ENCODE measurements at places on chromosomes 3 and 15.

GRCh38 chr3:16589120-16589519, 16.1 kb downstream of the DAZL start:
- no peak for DNase-seq

- no peak for DNase-seq
Observed at GRCh38 chr15:48861813-48862431, 16.0 kb upstream of the EID1 start.

GRCh38 chr3:124685481-124685880, 44.8 kb upstream of the UMPS start:
- no peak for DNase-seq

GRCh38 chr3:38127611-38128302, 9.2 kb downstream of the ACAA1 start:
- no peak for DNase-seq

GRCh38 chr15:62071711-62072308, 5.0 kb downstream of the C2CD4A start:
- no peak for DNase-seq

DNA sequence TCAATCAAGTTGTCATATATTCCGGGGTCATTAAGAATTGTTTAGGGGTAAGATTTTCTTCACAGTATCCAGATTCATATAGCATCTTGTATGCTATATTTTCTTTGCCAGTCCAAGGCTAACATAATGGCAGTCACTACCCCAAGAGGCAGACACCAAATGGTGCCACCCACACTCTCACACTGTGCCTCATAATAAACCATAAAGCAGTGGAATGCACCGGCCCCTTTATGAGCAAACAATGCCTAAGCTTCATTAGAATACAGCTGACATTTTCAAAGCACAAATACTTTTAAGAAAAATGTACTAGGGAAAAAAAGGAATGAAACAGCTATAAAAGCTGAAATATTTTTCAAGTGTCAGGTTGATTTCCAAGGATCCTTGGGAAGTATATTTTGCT, 121.6 kb downstream of the TFDP2 start:
- no peak for DNase-seq

GRCh38 chr3:161798016-161798415, 301.4 kb downstream of the OTOL1 start:
- no peak for DNase-seq

DNA sequence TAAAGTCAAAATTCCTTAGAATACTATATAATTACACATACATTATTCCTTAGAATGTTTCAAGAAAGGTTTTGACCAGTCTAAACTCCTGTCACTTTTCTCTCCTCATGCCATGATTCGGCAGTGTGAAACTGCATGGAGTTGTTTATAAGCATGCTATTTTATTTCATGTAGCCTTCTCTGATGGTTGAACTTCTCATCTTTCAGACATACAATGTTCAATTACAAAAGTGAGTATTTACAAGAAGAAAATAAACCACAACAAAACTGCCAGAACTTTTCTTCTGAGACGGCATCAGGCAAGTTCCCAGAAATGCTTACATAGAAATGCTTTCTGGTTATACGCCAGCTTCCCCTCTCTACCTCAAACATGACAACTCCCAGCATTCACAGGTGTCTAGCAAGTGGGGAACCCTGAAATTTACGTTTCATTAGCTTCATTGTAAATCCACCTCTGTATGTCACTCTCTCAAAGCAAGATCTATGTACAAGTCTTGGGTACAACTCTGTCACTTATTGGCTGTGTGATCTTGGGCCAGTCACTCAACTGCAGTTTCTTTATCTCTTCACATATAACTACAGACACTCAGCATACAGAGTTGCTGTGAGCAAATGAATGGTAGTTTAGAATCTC, 42.7 kb downstream of the HDGFL3 start:
- no peak for DNase-seq

GRCh38 chr3:170049146-170050000, 11.6 kb downstream of the GPR160 start:
- DNase-seq: no peak

All from stimulated activated CD4-positive, alpha-beta T cell treated with anti-CD3 and anti-CD28 coated beads, Interleukin-15, amount 100 ng/mL, for 1 hour (primary cell).